AG08395 (cell line): ENCODE measurements at places on chromosomes 3 and 15.

DNA sequence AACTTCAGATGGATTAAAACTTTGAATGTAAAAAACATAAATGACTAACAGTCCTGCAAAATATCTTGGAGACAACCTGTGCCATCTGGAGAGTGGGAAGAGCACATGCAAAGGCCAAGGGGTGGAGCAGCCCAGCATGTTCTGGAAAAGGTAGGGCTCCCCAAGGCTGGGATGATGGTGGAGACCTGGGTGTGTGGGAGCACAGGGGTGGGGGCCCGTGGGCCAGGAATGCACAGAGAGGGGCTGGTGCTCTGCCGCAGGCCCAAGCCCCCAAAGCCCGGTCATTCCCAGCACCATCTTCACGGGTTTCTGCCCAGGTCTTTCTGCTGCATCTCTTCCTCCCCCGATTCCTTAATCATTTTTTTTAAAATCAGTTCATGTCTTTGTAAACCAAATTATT lies 9.7 kb upstream of the GATA2 start:
- no peak for DNase-seq

DNA sequence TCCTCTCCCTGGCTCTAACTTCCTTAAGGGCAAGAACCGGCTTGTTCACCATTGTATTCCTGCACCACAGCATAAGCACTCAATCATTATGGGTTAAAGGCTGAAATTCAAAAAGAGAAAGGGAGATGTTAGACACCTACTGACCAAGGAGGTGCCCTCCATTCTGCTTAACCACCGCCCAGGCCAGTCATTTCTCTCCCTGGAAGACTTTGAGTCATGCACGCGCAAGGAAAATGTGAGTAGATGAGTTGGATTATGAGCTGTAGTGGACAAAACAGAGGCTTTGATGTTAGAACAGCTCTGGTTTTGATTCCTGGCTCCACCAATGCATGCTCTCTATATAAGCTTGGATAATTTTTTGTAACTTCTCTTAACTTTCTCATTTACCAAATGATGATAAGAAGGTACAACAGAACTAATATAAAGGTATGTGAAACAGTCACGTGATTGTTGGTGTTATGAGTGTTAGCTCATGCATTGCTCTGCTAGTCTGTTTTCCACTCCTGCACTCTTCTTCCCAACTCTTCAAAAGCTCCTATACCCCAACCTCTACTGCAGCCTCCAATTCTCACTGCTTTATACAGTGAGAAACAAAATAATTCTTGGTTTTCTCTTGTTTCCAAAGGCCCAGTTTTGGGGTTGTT lies 148.4 kb upstream of the ATP11B start:
- DNase-seq = no peak

DNA sequence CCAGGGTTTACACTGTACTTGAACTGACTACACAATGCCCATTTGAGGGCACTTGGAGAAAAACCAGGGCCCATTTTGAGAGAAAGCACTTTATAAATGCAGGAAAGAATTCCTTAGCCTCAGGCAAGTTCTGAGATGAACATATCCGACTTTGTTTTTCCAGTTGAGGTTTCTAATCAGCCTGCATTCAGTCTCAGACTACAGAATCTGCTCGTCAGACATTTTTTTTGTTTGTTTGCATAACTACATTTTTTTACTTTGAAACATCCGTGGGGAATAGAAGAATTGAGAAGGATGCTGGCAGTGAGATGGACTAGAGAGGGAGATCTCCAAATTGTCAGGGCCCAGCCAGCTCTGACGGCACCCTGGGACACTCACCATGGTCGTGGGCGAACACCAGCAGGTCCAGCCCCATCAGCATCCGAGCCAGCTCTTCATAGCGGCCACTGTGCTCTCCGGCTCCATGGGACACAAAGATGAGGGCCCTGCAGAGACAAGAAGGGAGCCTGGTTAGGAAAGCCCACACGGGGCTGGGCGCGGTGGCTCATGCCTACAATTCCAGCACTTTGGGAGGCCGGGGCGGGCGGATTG lies 40.8 kb downstream of the MGLL start:
- DNase-seq = peak; percentile 76

DNA sequence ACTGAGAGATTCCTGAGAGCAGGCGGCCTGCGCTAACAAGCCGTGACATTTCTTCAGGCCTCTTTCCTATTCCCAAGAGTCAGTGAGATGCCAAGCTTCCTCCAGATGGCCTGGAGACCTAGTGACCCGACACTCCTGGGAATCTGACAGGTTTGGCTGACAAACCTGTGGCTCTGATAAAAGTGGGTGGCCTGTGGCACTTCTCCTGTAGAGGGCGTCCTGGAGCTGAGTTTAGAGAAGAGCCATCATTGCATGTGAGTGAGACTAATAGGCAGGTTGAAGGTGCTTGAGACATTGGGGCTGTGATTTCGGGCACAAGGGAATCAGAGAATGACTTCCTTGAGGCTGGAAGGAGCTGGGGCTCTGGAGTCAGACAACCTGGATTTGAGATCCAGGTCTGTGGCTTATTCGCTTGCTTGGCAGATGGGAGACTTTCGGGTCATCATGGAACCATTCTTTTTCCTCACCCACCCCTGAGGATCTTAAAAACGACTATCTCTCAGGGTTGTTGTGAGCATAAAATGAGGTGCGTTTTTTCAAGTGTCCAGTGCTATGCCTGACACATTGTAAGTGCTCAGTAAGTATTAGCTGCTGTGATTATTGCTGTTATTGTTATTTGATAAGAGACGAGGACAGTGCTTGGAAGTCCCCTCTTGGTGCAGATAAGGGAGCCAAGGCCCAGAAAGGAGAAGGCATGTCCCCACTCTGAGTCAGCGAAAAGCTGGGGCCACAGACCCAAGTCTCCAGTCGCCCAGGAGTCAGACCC lies 77.2 kb downstream of the SCN10A start:
- peak; percentile 32 for DNase-seq

DNA sequence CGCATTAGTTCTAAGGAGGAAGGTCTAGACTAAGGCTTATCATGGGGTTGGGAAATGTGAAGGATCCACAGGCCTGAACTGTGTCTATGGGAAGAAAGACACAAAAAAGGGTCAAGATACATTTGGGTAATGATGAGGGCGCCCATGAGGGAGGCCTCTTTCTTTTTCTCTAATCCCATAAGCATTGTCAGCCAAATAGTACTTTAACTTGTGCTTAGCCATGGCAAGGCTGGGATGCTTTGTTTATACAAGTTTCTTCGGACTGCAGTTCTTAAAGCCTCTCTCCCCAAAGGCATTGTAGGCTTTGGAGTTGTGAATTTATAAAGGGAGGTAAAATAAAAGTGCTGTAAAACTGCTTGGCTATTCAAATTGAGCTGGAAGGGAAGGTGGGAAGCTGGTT lies 23.4 kb downstream of the ARMC8 start:
- DNase-seq = no peak

- DNase-seq = no peak
These were observed 184.5 kb downstream of the FHIT start for GRCh38 chr3:61066800-61067199.
